Stimulated activated CD8-positive, alpha-beta memory T cell treated with anti-CD3 and anti-CD28 coated beads, Interleukin-7, amount 100 ng/mL, for 4 hours (primary cell): ENCODE measurements at places on chromosomes 13 and 19.
A peak's percentile ranks its signal among the peaks of the same experiment; 100 is the strongest.

DNA sequence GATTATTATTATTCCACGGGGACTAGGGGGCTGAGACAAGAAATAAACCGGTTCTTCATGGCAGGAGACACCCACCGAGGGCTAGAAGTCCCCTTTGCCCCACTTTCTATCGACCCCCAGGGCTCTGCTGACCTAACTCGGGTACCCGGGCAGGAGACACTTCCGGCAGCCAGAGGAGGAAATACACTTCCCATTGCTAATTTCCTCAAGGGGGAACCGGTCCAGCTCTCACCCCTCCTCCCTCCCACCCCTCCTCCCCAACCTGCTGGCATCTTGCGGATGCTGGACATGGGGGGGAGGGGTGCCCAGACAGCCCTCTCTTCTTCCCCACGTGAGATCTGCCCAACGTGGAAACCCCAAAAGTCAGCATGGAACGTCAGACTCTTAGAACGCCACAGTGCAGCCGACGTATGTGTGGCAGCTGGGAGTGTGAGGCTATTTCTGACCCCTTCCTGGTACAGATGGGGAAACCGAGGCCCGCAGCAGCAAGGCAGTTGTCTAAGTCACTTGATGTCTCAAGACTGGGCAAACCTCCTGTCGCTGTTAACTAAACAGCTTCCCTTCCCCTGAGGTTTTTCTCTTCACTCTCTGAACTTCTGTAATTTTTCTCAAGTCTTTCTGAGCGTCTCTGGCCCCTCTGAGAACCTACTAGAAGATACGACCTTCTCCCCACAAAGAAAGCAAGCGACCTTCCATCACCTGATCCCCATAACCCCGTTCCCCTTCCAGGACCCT, 3.6 kb downstream of the GPR4 start:
- no peak for DNase-seq

DNA sequence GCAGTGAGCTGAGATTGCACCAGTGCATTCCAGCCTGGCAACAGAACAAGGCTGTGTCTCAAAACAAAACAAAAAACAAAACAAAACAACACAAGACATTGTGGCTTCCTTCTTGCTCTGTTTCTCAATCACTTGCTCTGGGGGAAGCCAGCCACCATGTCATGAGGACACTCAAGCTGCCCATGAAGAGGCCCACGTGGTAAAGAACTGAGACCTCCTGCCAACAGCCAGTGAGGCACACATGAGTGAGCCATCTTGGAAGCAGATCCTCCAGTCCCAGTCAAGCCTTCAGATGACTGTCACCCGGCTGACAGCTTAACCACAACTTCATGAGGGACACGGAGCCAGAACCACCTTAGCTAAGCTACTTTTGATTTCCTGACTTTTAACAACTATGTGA, 25.2 kb downstream of the CPT1C start:
- no peak for DNase-seq

GRCh38 chr13:25915840-25916518, 135.8 kb downstream of the SHISA2 start:
- no peak for DNase-seq

DNA sequence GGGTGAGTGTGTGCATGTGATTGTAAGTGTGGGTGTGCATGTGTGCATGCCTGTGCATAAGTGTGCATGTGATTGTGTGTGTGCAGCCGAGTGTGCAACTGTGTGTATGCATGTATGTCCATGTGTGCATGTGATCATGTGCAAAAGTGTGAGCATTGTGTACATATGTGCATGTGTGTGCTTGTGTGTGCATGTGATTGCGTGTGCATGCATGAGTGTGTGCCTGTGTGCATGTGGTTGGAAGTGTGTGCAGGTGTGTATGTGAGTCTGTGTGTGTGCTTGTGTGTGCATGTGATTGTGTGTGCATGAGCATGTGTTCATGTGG, 3.5 kb downstream of the PODNL1 start:
- no peak for DNase-seq

DNA sequence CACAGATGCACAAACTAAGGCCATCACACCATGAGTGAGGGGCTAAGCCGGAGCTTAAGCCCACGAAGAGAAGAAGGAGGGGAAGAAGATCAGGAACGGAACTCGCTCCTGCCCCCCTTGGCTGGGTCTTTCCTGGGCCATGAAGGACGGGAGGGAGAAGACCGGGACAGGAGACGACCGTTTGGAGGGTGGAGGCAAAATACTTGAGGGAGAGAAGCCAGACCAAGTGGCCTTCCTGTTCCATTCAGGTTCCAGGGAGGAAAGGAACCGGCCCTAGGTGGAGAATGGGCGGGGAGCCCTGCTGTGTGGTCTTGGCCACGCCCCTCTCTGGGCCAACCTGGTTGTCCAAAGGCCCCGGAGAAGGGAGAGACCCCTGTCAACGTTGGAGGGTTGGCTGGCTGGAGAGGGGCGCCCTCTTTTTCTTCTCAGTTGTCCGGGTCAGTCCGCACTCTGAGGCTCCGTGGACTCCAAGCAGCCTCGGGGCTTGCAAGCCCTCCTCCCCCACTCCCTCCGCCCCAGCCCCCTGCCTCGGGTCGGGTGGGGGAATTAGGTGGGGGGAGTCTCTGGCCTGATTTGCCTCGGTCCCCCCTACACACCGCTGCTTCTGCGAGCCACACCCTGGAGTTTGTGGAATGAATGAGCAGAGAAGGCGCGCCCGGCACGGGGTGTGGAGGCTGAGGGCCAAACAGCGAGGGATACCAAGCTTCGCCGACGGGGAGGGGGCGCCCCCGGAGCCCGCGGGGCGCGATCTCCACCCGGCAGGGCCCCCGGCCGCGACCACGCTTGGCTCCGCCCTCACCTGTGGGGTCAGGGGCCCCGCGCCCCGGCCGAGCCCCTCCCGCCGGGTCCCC, 757 bp downstream of the FBN3 start:
- no peak for DNase-seq

GRCh38 chr19:55080968-55081769, 5.5 kb downstream of the EPS8L1 start:
- DNase-seq, result peak; percentile 78

DNA sequence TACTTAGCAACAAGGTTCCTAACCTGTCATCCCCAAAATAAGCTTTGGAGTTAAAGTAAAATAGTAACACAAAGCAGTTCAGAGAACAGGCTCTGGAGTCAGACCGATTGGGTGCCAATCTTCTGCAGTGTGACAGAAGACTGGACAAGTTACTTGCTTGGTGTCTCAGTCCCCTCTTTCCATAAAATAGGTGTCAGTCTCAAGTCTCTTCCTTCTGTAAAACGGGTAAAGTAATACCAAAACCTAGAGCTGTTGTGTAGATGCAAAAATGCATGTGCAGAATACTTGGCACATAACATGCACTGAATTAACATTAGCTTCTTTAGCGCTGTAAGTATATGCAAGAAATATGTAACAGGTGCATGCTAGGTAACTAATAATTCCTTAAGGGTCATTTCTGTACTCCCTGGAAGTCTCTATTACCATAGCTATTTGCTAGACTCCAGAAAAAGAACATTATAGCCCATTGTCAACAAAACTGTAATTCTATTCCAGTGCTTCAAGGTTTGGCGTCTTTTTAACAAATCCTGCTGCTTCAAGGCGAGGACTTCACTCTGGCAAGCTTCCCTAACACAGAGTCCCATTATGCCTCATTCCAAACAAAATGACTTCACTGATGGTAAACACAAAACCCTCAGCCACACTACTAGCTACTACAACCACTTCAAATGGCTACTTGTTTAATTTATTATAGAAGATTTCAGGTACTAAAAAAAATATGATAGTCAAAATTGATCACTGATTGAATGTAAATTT, 32.8 kb downstream of the ELF1 start:
- no peak for DNase-seq

- DNase-seq, result no peak
Measured at GRCh38 chr19:5032101-5032967, 63.4 kb downstream of the KDM4B start.

GRCh38 chr19:7137120-7137519, 67.6 kb downstream of the ZNF557 start:
- no peak for DNase-seq

DNA sequence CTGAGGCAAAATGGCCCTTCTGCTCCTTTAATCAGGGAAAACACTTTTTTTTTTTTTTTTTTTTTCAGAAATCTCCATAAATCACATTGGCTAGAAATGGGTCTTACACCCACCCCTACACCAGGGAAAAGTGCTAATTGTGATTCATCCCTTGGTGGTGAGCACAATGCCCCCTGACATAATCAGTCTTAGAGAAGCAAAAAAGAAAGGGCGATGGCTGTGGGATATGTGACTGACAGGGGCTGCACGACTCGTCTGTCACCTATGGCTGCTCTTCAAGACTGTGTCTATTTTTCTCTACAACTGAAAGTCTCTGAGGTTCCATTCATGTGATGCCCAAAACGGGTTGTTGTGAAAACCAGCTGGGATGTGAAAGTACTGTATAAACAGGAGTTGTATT, 3.6 kb upstream of the GPC6 start:
- no peak for DNase-seq

DNA sequence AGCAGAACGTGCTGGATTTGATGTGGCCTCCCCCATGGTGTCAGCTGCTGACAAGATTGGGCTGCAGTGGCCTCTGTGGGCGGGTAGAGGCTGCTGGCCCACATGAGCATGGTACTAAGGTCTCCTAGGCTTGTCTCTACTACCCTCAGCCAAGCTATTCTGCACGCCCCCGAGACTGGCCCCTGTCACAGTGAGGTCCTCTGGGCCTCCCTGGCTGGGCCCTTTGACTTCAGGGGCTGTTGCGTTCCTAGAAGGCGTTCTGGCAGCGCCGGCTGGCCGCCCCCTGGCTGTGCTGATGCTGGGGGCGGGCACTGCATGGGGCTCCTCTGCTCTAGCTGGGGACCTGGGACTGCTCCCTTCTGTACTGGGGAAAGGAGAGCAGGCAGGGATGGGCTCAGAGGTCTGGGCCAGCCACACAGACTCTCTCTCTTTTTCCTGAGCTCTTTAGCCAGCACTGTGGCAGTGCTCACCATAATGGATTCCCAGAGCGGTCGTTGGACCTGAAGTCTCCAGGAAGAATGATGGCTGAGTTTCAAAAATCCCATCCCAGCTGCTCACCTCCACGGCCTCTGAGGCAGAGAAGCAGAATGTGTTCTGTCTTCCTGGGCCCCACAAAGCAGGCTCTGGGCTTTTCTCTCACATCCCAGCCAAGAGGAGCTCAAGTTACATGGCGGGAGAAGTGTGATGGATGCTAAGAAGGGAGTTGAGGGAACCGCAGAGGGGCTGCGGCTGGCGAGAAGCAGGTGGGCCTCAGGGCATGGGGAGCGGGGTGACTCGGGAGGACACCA, 32.3 kb downstream of the TSSK6 start:
- no peak for DNase-seq

GRCh38 chr19:8526345-8527091, 12.6 kb upstream of the ZNF414 start:
- no peak for DNase-seq

- DNase-seq, result no peak
Measured at GRCh38 chr13:29279356-29280254, 315.9 kb downstream of the SLC7A1 start.

GRCh38 chr13:31172001-31172400, 10.3 kb upstream of the HSPH1 start:
- no peak for DNase-seq

DNA sequence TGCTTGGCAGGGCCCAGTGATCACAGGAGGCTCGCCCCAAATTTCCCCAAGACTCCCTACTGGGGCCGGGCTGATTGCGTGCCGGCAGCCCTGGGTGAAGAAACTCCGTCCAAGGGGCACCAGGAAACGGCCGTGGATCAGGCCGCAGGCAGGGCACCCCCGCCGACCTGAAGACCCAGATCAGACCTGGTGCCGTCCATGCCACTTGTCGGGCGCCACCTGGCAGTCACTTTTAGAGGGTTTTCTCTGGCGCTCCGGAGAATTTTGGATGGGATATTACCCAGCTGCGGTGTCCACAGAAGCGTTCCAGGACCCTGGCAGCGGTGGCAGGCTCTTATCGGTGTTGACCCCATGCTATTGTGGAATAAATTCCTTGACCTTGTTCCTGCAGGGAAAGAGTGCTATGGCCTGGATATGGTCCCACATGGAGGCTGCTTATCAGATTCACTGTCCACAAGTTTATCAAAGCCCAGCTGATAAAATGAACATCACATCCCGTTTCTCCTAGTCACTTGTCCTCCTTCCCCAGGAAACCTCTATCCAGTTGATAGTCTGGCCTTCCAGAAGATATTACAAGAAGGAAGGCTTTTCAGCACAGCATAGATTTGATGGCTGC, 38.2 kb downstream of the IGFL2 start:
- DNase-seq, result no peak

DNA sequence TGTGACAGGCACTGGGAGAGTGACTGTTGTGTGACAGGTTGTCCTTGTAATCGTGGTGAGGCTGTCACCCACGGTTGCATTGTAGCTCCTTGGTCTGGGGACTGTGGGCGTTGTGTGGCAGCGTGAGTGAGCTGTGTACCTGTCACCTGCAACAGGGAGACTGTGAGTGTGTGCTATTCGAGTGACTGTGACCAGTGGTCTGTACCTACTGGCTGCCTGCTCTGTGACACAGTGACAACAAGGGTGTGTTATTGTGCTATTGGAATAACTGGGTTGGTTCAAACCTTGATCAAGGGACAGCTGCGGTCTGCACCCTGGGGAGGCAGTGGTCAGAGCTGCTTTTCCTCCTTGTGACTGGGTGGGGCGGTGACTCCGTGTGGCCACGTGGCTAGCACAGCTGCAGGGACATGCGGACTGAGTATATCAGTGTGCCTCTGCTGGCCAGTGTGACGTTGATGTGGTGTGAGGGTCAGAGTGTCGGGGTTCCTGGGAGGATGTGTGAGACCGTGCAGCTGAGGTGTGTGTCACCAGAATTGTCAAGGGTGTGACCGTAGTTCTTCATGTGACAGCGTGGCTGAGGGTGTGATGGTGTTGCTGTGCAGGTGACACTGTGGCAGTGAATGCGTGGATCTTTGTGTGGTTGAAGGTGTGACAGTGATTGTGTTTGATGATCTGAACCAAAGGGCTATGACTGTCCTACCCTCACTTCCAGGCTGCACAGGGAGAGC, 10.1 kb upstream of the NFIX start:
- DNase-seq, result peak; percentile 26

- DNase-seq, result no peak
Measured at GRCh38 chr19:18778076-18778389, 13.1 kb downstream of the COMP start.

DNA sequence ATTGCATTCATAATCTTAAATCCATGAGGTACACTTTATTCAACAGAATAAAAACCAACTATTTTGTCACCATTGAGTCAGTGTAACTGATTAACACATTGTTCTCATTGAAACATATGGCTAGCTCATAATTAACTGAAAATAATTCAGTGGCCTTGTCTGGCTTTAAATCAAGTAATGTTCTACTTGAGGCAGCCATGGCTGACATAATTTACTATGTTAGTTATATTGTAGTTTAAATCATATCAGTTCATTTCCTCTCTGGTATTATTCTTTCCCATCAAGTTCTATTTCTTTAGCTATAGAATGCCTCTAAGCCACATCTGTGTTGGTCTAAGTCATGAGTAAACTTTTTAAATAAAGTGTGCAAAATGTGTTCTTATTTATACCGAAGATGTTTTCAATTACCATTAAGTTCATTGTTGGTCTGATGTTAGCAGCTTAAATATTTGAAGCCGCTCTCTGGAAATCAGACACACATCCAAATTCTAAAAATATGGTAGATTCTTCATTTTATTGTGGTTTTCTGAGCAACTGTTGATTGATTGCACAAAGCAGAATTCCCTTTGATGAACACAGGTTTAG, 393.7 kb downstream of the GPC6 start:
- DNase-seq, result no peak

- DNase-seq, result no peak
Measured at GRCh38 chr19:47512183-47512947, 2.5 kb downstream of the NAPA start.

- no peak for DNase-seq
Measured at GRCh38 chr13:52164989-52165388, 5.6 kb upstream of the NEK3 start.
